ENCODE measurements at places on chromosomes 16 and 17.
A peak's percentile ranks its signal among the peaks of the same experiment; 100 is the strongest.

- no peak for DNase-seq
Measured at GRCh38 chr16:17753434-17753833, 282.7 kb upstream of the XYLT1 start.

- no peak for DNase-seq
Measured at GRCh38 chr16:81004646-81005353, 1.9 kb downstream of the CMC2 start.

DNA sequence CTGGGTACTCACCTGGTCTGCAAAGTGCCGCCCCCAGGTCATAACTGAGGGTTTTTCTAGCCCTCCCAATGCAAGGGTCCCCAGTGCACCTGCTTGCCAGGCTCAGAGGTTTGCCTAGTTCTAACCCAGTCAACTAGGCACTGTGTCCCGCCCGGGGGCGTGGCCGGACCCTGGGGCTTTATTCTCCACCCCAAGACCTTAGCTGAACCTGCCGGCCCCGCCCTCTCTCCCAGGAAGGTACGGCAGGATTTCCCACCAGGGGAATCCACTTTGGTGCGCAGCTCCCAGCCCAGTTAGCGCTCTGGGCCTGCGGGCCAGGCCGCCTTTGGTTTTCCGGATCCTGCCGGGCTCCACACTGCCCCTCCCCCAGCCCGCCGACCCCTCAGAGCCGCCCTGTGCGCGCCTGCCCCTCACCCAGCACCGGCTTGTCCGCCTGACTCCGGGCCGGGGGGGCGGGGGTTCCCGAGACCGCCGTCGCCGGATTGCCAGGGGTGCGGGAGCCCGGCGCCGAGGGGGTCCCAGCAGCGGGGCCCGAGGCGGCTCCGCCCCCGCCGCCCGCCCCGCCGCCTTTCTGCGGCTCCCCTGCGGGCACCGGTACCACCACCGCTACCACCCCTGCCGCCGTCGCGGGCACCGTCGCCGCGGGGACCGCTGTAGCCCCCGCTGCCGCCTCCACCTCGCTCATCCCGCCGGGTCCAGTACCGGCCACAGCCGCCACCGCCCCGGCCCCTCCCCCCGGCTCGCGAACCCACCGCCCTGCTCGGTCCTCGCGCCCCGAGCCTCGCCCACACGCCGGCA, 424 bp downstream of the YBX2 start:
- no peak for DNase-seq

DNA sequence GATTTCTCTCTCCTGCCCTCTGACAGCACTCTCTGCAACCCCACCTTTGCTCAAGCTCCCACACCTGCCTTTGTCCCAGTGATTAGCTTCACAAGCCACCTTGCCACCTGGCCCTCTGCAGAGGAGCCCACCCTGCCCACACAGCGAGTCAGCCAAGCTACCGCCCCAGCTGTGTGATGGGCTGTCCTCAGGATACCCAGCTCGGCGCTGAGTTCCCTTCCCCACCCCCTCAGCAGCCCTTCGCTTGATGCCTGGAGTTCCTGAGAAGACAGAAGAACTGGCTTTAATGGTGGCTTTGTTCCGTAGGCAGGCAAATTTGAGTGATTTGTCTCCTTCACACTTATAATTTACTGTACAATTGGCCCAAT, 266.4 kb downstream of the CBLN1 start:
- no peak for DNase-seq

- DNase-seq: no peak
Measured at GRCh38 chr17:12985431-12986293, 32.2 kb downstream of the ELAC2 start.

DNA sequence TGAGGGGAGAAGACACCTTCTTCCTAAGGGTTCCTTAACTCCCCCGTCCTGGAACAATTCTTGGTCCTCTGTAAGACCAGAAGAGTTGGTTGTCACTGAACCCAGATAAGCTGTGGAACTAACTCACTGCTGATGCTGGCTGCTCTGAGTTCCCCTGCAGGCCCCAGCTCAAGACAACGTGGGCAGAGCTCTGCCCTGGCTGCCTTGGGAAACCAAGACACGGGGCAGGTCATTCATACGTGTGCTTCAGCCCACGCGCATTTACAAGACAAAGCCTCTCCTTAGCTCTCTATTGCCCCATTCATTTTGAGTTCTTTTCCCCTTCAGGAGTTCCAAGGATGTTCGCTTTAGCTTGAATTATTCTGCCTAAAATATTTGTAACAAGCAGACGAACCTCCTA, 3.4 kb upstream of the NAT9 start:
- DNase-seq: no peak

GRCh38 chr17:28992625-28993600, 12.9 kb downstream of the SEZ6 start:
- no peak for DNase-seq

DNA sequence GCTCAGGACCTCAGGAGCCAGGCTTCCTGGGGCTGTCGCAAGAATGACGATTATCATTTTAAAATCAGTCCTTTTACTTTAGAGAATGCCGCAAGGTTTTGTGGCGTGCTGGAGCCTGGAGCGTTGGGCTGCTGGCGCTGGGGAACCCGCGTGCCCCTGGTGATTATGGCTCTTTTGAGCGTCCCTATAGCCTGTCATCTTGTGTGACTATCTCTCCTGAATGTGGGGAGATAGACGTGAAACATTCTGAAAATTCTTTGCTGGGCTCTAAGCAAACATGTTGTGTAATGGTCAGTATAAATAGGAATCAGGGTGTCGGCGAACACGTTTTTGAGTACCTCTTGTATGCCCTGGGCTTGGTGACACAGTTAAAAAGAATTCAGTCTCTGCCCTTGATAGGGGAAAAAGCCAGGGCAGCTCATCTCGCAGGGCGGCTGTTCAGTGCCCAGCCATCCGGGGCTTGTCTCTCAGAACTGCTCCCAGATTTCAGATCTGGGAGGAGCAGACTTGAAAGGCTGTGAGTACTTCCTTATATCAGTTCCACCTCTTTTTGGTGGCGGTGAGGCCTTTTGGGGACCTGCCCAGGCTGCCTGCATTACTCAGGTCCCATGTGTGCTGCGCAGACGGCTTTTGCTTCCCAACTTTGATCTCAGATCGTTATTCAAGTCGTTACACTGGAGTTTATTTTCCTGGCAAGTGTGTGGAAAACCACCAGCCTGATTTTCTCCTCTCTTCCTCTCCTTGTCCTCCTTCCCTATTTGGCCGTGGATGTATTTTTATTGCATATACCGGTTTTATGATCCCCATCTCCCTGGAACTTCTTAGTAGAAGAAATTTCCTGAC, 973 bp downstream of the SLC7A6 start:
- DNase-seq: no peak

- no peak for DNase-seq
Measured at GRCh38 chr17:37527249-37527851, 37.7 kb downstream of the DUSP14 start.

GRCh38 chr17:47847341-47848197, 3.4 kb downstream of the SP6 start:
- DNase-seq: no peak

DNA sequence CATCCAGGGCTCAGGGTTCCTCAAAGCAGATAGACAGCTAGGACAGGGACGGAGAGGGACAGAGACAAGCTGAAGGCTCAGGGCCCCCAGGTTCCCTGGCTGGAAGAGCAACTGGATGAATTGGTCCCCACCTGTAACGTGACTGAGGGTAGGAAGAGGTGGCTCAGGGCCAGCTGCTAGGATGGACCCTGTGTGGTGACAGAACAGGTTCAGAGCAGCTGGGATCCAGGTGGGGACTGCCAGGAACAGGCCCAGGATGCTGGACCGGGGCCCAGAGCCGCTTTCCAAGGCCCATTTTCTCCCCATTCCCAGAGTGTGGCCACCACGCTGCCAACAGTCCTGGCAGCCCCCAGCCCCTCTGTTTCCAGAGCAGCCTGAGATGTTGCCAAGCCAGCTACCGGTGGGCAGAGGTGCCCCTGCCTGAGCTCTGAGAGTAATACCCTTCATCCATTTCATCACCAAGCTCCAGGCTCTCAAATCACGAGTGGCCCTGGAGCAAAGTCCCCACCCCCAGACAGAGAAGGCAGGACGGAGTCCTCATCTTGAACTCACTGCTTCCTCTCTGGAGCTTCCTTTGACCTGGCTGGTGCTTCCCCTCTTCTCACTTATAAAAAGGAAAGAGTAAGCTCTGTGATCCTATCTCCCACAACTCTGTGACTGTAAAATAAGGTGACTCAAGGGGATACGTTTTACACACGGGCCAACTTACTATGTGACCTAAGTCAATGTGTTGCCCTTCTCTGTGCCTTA, 79.6 kb downstream of the TMEM132E start:
- DNase-seq: no peak

- no peak for DNase-seq
Measured at GRCh38 chr16:87472142-87472778, 20.6 kb downstream of the ZCCHC14 start.

DNA sequence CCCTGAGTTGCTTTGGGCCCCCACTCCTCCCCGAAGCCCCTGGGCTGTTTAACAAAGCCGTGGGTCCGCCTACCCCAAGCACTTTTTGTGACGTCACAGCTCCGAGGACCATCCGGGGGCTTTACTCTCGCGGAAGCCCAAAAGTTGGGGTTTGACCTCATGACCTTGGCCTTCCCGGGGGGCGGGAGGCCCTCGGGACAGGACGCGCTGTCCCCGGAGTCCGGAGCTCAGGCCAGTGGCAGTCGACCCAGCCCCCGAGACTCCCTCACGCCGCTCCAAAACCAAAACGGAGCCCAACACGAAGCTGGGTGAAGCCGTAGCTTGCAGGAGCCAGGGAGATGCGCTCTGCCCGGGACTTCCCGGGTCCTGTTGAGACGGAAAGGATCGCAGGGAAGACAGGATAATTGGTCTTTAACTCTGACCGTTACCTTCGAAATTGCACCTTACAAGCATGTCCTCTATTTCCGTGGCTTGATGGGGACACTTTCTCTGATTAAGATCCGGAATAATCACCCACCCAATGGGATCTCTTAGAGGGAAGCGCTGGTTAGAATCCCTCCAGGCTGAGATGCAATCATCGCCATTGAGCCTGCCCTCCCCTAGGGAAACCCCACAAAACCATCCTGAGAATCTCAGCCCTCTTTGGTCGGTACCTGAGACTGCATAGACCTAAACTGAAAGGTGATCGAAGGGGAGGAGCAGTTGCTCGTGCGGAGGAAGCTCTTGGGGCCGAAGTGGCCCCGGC, 4.9 kb upstream of the SOX9 start:
- DNase-seq: no peak

GRCh38 chr17:51224402-51225262, 35.2 kb downstream of the MBTD1 start:
- DNase-seq: no peak

DNA sequence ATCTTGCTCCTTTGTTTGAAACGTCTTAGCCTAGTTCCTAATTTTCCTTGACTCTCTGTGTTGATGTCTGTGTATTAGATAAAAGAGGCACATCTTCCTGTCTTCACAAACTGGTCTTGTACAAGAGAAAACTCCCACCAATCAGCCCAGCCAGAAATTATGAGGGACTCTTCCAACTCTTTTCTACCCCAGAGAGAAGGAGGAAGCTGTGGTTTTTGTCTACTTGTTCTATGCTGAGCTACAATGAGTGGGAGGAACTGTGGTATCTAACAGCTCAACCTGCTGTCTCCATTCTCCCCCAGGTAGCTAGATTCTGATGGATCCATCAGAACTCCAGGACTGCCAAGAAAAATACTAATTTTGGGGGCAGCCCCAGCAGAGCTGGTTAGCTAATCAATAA, 392.5 kb downstream of the HS3ST3B1 start:
- DNase-seq: no peak

DNA sequence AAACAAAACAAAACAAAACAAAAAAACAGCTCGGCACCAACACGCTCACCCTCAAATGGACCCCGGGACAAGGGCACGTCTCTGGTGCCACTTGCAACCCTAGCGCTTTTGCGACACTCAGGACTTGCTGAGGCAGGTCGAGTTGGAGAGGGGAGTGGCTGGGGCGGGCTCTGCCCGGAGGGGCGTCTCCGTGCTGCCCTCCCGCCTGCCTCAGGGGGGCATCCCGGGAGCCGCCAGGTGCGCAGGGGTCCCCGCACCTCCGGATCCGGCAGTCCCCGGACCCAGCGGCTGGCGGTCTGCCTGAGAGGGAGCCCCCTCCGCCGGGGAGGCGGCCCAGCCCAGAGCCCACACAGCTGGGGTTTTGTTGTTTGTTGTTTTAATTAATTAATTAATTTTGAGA, at the start of gene SLC52A1:
Gene SLC52A1, minus strand, starts transcription at position 112 of the 400 bp plus-strand sequence. CDS start 820 bp downstream, outside the sequence.
- no peak for DNase-seq

DNA sequence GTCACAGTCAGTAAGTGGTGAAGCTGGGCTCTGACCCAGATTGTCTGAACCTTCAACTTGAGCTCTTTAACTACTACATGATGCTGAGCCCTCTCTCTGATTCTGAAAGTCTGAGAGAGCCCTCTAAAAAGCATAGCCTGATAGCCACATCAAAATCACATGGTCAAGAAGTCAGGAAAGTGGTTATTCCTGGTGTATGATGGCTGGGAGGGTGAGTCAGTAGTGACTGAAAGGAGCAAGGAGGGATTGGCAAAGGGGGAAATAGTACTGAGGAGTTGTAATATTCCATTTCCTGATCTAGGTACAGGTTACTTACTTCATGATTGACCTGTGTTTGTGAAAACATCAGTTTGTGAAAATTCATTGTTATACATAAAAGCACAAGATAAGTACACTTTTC, 89.1 kb downstream of the SSH2 start:
- no peak for DNase-seq

- peak; percentile 56 for DNase-seq
Measured at GRCh38 chr16:117379-118365, 20.8 kb downstream of the NPRL3 start.

DNA sequence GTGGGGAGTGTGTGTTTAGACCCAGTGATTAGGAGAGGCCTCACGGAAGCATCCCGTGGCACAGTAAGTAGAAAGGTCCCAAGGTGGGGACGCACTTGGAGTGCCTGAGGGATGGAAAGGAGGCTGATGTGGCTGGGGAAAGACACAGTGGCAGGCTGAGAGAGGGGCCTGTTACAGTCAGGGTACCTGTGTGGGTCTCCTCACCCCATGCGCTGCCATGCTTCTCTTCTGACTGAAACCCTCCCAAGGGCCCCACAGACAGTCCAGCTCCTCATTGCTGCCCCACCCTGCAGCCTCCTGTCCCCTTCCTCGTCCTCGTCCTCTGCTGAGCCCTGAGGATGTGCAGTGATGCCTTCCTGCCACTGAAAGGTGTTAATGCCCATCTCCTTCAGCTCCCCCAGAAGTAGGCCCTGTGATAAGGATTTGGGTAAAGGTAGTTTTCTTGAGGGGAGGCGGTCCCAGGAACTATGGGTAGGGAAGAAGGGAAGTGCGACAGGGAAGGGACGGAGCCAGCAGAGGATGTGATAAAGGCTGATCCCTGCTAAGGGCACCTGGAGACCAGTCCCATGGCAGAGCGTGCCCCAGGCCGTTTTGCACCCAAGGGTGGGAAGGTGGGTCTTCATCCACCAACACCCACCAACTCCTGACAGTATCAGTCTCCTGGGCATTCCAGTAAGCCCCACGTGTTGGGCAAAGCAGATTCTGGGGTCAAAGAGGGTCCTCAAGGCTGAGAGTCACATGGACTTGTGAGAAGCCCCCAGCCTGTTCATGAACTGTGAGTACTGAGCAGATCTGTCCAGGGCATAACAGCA, 237.2 kb downstream of the GSG1L start:
- DNase-seq: no peak

DNA sequence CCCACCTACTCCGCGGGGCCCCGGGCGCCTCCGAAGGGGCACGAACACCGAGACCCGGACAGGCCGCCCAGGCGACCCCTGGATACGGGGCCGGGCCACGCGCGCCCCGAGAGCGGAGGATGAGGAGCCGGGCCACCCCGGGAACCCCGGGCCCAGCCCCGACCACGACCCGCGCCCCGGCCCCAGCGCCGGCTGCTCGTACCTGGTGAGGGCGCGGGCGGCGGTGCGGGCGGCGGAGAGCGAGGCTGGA, 192 bp downstream of the FASN start:
- no peak for DNase-seq

Data from activated T-cell treated with anti-CD3 and anti-CD28 coated beads for 1 hour (primary cell).